ENCODE measurements at places on chromosomes 7 and 10. TPM values are rescaled to one million over a fixed set of nuclear protein-coding genes. Genes with fewer than 3 reads are reported as not detected.

TSPAN15 gene
- 86.2 TPM for total RNA-seq

OR2F1 gene
- not detected for total RNA-seq

PSAP gene
- 859 TPM for total RNA-seq

TLX1 gene
- total RNA-seq, result not detected

ABCB1 gene
- total RNA-seq, result 0.26 TPM
